PC-3 (cell line): ENCODE measurements at places on chromosomes 2 and 18. TPM values are rescaled to one million over a fixed set of nuclear protein-coding genes. Genes with fewer than 3 reads are reported as not detected.

Gene SIX3
- total RNA-seq: 0.07 TPM in 1 of 2 replicates, not detected in the other

Gene LYPD6B
- 1.9 and 2.0 TPM in 2 replicates for total RNA-seq

Gene PRPF40A
- 120 and 140 TPM in 2 replicates for total RNA-seq

Gene RFX8
- 0.46 and 0.77 TPM in 2 replicates for total RNA-seq

Gene ZBTB7C
- 1.1 and 1.3 TPM in 2 replicates for total RNA-seq

Gene PROM2
- 64.2 and 77.8 TPM in 2 replicates for total RNA-seq

Gene MAP3K19
- not detected in 2 replicates for total RNA-seq

Gene CD8B2
- not detected in 2 replicates for total RNA-seq

Gene PCARE
- total RNA-seq: not detected in 2 replicates

Gene MORN2
- 9.6 and 24.4 TPM in 2 replicates for total RNA-seq

GRCh38 chr2:10447300-10447894 is 730 bp downstream of the ODC1 start:
- peaks cover 43% of the 10 kb centered on the region for H3K4me1 ChIP-seq
- peak overlapping the region; percentile 94 for H3K4me3 ChIP-seq
- peak overlapping the region; percentile 62 for H3K27ac ChIP-seq
- H3K36me3 ChIP-seq: peaks cover 50% of the 10 kb centered on the region
- peak; percentile 33 for DNase-seq

DNA sequence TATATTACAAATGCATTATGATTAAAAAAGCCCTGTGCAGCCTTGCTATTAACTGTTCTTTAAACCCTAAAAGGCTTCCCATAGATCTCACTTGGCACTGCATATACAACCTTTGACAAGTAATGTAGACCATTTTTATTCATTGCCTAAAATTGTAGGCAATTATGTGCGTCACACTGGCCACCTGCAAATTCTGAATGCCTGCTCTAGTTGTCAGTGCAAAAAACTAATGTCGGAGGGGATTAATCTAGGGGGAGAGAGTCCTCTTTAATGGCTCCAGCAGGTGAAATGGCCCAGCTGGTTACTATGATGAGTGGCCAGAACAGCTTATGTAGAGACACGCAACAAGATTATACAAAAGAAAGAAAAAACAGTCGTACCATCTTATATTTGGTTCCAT is 123.2 kb downstream of the OLA1 start:
- H3K4me1 ChIP-seq: peaks cover 33% of the 10 kb centered on the region
- H3K27ac ChIP-seq: no peak overlapping the region
- no peak overlapping the region for H3K4me3 ChIP-seq
- H3K27me3 ChIP-seq: no peaks in the 10 kb centered on the region

DNA sequence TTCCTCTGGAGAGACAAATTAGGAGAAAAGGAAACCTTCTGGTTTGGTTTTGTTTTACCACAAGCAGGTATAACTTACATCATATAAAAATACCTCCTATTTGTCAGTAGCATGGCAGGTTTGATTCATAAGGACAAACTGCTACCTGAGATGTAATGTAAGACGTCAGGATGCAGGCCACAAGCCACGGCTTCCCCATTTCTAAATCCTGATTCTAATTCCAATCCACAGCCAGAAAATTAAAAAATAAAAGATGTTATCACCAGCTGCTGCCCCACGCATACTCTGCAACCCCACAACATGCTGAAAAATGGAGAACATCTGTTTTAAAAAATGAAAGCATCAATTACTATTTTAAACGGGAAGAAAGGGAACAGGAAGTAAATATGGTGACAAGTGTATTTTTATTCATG is 197.6 kb downstream of the BCL11A start:
- H3K27me3 ChIP-seq: peaks cover 39% of the 10 kb centered on the region; the same call in 1 of the 2 replicates
- no peak for DNase-seq
- H3K36me3 ChIP-seq: no peaks in the 10 kb centered on the region
- H3K4me1 ChIP-seq: no peaks in the 10 kb centered on the region
- H3K4me3 ChIP-seq: no peak overlapping the region

GRCh38 chr2:132564065-132564464 is 105.9 kb downstream of the LYPD1 start:
- no peak overlapping the region for H3K4me3 ChIP-seq
- no peaks in the 10 kb centered on the region for H3K36me3 ChIP-seq
- H3K27ac ChIP-seq: no peak overlapping the region
- DNase-seq: peak; percentile 40
- H3K4me1 ChIP-seq: peaks cover 23% of the 10 kb centered on the region

GRCh38 chr18:32067375-32068167 is 24.1 kb upstream of the RNF138 start:
- no peaks in the 10 kb centered on the region for H3K27me3 ChIP-seq
- no peaks in the 10 kb centered on the region for H3K4me1 ChIP-seq
- no peak overlapping the region for H3K27ac ChIP-seq
- H3K36me3 ChIP-seq: no peaks in the 10 kb centered on the region

- DNase-seq: no peak
- H3K27ac ChIP-seq: no peak overlapping the region
- no peaks in the 10 kb centered on the region for H3K4me1 ChIP-seq
These were observed 59.9 kb upstream of the PID1 start for GRCh38 chr2:229330952-229331351.

DNA sequence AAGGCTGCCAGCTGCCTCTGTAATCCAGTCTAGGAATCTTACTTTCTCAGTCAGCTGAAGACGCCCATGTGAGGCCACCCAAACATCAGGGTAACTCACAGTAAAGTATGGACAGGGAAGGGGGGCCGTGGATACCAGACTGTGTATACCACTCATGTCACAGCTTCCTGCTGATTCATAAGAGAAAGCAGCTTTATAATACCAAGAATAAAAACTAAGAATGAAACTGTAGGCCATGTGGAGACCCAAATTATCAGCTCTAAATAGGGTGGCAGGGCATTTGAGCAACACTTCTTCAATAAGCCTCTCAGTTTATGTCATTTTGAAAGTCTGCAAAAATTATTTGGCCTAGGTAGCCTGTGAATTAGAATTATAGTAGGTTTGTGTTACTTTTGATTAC is 115.0 kb upstream of the CDCA7 start:
- no peaks in the 10 kb centered on the region for H3K4me1 ChIP-seq
- no peak overlapping the region for H3K4me3 ChIP-seq
- no peak for DNase-seq
- H3K36me3 ChIP-seq: no peaks in the 10 kb centered on the region
- H3K27me3 ChIP-seq: no peaks in the 10 kb centered on the region

- no peak overlapping the region for H3K27ac ChIP-seq
- DNase-seq: no peak
- H3K27me3 ChIP-seq: peaks cover 19% of the 10 kb centered on the region; the same call in 1 of the 2 replicates
- H3K36me3 ChIP-seq: no peaks in the 10 kb centered on the region
- H3K4me3 ChIP-seq: no peak overlapping the region
These were observed 455.7 kb downstream of the TSN start for GRCh38 chr2:122210898-122211856.

DNA sequence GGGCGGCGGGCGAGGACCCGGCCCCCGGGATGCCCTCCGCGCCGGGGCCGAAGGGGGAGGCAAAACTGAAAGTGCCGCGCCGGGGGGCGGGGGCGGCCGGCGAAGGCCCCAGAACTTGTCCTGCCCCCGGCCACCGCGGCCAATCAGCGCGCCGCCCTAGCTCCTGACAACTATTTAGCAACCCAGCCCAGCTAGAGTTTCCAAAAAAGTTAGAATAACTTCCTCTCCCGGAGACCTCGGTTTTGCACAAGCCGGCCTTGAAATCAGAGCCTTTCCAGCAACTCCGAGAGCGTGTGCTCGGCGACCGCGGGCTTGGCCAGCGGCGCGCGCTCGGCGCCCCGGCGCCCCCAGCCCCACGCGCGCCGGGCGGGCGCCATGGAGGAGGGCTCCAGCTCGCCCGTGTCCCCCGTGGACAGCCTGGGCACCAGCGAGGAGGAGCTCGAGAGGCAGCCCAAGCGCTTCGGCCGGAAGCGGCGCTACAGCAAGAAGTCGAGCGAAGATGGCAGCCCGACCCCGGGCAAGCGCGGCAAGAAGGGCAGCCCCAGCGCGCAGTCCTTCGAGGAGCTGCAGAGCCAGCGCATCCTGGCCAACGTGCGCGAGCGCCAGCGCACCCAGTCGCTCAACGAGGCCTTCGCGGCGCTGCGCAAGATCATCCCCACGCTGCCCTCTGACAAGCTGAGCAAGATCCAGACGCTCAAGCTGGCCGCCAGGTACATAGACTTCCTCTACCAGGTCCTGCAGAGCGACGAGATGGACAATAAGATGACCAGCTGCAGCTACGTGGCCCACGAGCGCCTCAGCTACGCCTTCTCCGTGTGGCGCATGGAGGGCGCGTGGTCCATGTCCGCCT is at the start of gene TWIST2:
TWIST2 (plus strand) TSS at position 245 of the 850 bp plus-strand sequence; CDS start at position 376, 131 bp downstream.
- H3K27me3 ChIP-seq: no peaks in the 10 kb centered on the region
- peak within 1 kb of the TSS; percentile 58 for H3K4me3 ChIP-seq
- no peaks in the 10 kb centered on the region for H3K4me1 ChIP-seq
- H3K27ac ChIP-seq: no peak within 1 kb of the TSS

- peaks cover 25% of the 10 kb centered on the region; the same call in 1 of the 2 replicates for H3K36me3 ChIP-seq
- H3K4me3 ChIP-seq: peak overlapping the region; percentile 79; the same call in 1 of the 2 replicates
- H3K27ac ChIP-seq: no peak overlapping the region
- peaks cover 20% of the 10 kb centered on the region for H3K4me1 ChIP-seq
- DNase-seq: no peak
These were observed 2.7 kb downstream of the CDCA7 start for GRCh38 chr2:173357346-173357745.

DNA sequence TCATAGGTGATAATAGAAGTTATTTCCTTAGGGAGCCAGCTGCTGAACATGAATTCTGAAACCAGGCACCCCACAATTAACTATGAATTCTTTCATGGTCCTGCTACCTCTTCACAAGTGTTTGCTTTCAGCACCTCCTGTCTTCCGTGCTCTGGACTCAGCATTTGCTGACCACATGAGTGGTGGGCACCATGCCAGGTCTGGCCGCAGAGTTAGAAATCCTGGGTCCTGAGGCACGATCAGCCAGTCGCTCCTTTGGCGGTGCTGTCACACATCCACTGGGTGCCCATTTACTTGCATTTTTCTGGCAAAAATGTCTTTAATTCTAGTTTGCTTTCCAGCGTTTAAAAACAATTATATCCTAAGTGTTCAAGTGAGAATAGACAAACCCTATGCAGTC is 196.4 kb upstream of the PXDN start:
- H3K27me3 ChIP-seq: peaks cover 58% of the 10 kb centered on the region
- no peak overlapping the region for H3K27ac ChIP-seq
- H3K4me1 ChIP-seq: no peaks in the 10 kb centered on the region
- no peak for DNase-seq

GRCh38 chr2:67772216-67773170 is 290.3 kb downstream of the C1D start:
- no peaks in the 10 kb centered on the region for H3K4me1 ChIP-seq
- no peaks in the 10 kb centered on the region for H3K36me3 ChIP-seq
- DNase-seq: no peak
- H3K27ac ChIP-seq: no peak overlapping the region

- H3K4me3 ChIP-seq: no peak overlapping the region
- H3K27me3 ChIP-seq: peaks cover 21% of the 10 kb centered on the region
- peaks cover 3% of the 10 kb centered on the region; the same call in 1 of the 2 replicates for H3K4me1 ChIP-seq
- no peaks in the 10 kb centered on the region for H3K36me3 ChIP-seq
- no peak for DNase-seq
- no peak overlapping the region for H3K27ac ChIP-seq
These were observed 2.8 kb upstream of the TMEM163 start for GRCh38 chr2:134721596-134721995.

GRCh38 chr2:161576421-161576820 is 47.8 kb upstream of the SLC4A10 start:
- no peak overlapping the region for H3K4me3 ChIP-seq
- no peaks in the 10 kb centered on the region for H3K36me3 ChIP-seq
- no peak overlapping the region for H3K27ac ChIP-seq
- DNase-seq: peak; percentile 13

- no peaks in the 10 kb centered on the region for H3K4me1 ChIP-seq
- no peaks in the 10 kb centered on the region for H3K27me3 ChIP-seq
- H3K36me3 ChIP-seq: no peaks in the 10 kb centered on the region
- DNase-seq: no peak
- no peak overlapping the region for H3K27ac ChIP-seq
These were observed 407.0 kb downstream of the SUCLG1 start for GRCh38 chr2:84052043-84052442.

DNA sequence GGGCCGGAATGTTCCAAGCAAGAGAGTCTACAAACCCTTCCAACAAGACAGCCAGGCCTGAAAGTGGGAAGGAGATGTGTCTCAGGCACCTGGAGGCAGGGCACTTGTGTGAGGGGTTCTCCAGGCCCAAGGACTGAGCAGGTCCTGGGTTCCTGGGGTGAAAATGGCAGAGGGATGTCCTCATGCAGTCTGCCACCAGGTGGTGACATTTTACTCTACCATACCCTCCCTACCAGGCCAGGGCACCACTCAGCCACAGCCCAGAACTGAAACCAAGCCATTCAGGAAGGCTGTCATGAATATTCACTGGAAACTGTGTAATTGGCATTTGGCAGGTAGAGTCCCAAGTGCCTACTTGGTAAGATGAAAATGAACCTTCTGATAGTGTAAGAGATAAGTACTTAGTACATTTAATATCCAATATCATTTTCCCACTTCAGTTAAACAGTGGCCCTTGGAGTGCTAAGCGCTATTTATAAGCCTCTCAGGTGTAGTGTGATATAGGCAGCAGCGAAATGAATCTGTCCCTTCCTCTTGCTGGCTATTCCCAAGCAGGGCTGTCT is 185.1 kb downstream of the MYO5B start:
- H3K36me3 ChIP-seq: no peaks in the 10 kb centered on the region
- H3K4me3 ChIP-seq: no peak overlapping the region
- DNase-seq: peak; percentile 47
- no peaks in the 10 kb centered on the region for H3K27me3 ChIP-seq
- H3K4me1 ChIP-seq: peaks cover 29% of the 10 kb centered on the region
